Heart right ventricle (tissue), 16 donors: ENCODE measurements at places on chromosomes 13 and 19. TPM values are rescaled to one million over a fixed set of nuclear protein-coding genes. Genes with fewer than 3 reads are reported as not detected.

DNA sequence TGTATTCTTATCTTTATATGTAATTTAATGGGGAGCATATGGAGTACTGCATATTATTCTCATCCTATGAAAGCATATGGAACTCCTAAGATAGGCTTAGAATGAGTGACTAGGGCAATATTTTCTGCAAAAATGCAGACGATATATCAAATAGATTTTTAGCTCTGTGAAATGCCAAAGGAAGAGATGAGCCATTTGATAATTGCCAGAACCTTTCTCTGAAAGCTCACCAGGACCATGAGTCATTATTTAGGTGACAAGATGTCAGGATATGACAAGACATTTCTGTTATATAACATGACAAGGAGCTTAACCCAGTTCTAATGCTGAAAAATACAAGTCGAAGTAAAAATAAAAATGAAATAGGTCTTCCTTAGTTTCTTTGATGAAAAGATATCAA lies 145.0 kb downstream of the SLITRK6 start:
- no peak for DNase-seq

DNA sequence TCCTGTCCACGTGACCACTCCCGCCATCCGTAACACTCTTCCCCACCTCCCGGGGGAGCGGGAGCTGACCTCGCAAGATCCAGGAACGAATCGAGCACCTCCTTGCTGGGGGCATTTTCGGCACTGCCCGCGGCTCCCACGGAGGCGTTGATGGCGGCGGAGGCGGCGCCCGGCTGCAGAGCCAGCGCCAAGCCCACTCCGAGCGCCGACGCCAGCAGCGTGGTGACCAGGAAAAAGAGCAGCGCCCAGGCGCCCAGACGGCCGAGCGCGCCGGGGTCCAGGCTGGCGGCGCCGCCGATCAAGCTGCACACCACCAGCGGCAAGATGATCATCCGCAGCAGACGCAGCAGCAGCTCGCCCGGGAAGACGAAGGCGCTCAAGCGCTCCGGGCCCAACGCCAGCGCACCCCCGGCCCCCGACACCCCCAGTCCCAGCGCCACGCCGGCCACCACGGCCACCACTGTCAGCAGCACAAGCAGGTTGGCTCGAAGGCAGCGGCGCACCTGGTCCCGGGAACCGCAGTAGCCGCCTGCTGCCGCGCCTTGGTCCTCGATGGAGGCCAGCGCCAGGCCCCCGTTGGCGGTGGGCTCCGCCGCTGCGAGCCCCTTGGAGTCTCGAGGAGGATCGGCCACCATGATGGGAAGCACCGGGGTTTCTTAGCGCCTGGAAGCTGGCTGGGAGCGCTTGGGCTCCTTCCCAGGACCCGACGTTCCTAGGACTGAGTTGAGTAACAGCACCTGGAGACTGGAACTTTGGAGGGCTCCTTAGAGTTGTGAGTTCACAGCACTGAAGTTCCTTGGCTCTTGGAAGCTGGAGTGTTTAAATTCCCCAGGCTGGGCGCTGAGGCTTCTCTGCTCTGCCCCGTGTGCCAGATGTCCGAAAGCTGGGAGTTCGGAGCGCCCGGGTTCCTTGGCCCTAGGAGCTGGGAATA lies 798 bp downstream of the SLC1A5 start:
- DNase-seq = peak; percentile 44

DNA sequence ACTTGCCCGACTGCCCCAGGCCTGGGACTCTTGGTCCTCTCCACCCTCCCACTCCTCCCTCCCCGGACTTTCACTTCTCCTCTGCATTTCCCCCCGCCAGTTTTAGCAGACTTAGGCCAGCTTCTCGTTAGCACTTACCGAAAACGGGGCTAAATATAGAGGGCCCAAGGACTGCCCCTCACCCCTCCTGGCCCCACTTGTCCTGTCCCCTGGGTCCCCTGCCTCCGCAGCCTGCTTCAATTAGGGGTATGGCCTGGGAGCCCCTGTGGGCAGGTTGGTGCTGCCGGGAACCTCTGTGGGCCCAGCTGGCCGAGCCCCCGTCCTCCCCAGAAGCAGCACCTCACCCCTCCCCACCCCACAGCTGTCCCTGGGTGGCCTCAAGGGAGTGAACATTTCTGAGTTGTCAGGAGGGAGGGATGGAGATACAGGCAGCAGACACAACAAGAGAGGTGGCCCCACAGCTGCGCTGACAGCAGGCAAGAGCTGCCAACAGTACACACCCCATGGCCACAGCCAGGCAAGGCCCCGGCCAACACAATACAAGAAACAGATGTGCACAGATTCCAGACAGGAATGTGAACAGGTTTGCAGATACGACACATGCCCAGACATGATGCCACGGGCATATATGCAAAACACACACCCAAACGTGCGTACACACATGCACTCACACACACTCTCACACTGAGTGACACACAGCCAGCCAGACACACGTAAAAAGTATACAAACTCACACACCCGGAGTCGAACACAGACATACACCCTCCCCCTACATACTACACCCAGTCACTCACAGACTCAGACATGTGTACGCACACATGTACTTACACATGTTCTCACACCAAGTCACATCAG lies 2.6 kb downstream of the POU2F2 start:
- DNase-seq = peak; percentile 34

MICOS13 gene
- polyA plus RNA-seq = 658 TPM

DNA sequence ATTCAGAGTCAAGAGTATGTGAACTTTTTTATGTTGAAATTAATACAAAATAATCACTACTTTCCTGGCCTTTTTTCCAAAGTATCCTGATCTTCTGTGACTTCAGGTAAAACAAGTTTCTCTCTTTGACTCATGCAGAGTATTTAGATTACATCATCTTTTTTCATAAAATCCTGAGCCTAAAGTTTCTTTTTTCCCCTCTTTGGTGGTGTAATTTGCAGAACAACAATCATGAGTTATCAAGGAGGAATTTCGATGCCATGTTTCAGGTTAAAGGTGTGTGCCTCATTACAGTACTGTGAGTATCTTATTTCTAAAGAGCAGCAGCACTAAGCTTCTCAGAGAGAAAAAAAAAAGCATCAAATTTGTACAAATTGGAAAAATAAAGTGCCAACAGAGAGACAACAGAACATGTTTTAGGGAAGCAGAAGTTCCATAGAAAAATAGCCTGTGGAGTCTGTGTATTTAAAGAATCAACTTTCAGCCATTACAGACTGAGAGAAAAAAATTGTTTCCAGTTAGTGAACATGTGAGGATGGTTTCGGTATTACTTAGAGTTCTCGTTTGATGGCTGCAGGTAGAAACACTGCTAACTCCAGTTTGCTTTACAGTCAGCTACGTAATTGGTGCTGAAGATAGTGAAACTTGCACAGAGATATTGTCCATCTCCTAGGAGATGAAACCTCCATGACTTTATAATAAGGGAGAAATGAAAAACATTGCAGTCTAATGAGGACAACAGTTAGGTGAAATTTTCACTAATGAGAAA lies 78.1 kb upstream of the PCDH9 start:
- no peak for DNase-seq

- no peak for DNase-seq
Measured at GRCh38 chr13:30850204-30850866, 55.7 kb upstream of the MEDAG start.

DNA sequence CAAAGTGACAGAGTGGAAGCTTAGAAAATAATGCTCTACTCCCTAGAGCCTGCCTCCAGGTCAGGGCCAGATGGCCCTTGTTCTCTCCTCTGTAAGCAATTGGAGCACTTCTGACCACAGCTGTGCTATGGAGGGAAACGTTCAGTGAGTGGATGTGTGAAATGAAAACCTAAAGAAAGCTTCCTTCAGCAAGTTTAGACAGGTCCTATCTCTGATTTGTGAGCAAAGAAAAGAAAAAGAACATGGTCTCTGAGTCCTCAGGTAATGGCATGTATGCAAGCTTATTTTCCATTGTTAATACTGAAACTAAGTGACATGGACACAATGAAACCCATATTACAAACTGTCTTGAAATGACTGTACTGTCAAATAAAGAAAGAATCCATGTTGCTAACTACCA lies 1486.8 kb downstream of the EFNB2 start:
- DNase-seq = no peak

- DNase-seq = no peak
Measured at GRCh38 chr13:41049480-41050440, 11.5 kb upstream of the WBP4 start.

DNA sequence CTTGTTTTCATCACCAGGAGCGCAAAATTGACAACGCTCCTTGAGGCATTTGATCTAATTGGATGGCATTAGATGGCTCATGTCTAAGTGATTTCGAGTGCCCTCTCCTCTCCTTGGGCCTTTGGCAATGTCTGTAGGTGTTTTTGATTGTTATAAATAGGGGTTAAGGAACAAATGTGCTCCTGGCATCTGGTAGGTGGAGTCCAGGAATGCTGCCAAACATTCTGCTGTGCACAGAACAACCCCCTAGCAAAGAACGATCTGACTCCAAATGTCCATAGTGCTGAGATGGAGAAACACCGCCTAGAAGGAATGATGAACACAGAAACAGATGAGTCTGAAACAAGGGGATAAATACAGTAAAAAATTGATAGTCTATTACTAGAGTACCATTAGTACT lies 68.0 kb upstream of the C1QTNF9B start:
- no peak for DNase-seq

DNA sequence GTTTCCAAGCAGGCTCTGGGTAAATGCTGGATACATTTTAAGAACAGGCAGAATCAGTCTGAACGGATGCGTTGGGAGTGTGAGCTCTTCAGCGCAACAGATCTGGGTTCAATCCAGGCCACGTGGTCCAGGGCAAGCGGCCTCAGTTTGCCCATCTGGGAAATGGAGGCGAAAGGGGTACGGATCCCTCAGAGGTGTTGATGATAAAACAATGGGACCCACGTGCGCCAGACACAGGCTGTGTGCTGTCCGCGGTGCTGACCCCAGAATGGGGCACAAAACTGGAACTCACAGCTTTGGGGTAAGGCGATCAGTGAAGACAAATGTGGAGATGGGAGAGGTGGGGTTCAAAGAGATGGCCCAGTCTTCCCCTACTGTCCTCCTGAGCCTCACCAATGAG lies 13.1 kb upstream of the PDE4C start:
- DNase-seq = no peak

DNA sequence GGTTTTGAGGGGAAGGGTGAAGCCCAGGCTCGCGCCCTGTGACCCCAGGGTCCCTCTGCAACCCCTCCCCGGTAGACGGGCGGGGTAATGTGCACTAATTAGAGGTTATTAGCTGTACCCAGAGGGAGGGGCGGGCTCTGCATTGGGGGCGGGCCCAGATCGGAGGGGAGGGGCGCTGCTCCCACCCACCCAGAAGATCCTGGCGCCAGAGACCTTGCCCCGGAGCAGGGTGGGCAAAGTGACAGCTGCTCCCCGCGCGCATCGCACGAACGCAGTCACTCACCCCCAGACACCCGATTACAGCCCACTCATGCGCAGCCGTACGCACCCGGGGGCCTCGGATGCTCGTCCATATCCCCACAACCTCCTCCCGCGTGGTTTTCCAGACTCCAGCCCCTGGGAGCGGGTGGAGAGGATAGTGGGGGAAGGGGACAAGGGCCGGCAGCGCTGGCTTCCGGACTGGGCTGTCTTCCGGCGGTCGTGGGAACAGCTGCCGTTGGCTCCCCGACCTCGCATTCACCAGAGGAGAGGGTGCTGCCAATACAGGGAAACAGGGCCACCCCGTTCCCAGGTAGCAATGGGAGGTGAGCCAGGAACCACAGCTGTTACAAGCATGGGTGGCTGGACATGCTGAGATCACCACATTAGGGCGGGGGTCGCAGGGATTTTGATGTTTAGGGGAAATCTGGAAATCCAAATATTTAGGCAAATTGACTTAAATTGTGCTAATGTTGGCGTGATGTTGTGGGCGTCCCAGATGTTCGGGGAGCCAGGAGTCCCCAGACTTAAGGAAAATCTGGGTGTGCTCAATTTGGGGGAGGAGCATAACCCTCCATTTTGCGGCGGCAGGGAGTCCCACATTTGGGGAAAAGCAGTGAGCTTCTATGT lies 2.9 kb upstream of the HOOK2 start:
- peak; percentile 78 for DNase-seq

ARHGAP33 gene
- polyA plus RNA-seq = 10.1 TPM

DNA sequence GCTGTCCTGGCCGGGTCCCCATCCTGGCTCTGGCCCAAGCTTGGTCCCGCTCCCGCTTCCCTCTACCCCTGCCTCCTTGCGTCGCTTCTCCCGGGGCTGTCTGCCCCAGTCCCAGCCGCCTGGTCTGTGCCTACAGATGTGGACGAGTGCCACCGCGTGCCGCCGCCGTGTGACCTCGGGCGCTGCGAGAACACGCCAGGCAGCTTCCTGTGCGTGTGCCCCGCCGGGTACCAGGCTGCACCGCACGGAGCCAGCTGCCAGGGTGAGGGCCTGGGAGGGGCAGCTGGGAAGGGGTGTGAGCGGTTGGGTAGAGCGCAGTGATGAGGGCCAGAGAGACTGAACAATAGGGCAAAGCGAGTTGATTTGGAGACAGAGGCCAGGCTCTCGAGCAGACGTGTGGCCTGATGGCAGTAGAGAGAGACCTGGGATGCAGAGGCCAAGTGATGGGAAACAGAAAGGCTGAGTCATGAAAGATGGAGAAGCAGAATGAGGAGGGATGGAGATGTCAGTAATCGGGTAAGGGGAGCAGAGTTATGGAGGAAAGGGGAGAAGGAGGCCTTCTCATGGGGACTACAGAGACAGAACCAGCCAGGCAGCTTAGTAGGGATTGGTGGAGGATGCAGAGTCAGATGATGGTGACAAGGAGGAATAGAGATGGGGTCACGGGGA lies 9.4 kb downstream of the LTBP4 start:
- DNase-seq = peak; percentile 75

DNA sequence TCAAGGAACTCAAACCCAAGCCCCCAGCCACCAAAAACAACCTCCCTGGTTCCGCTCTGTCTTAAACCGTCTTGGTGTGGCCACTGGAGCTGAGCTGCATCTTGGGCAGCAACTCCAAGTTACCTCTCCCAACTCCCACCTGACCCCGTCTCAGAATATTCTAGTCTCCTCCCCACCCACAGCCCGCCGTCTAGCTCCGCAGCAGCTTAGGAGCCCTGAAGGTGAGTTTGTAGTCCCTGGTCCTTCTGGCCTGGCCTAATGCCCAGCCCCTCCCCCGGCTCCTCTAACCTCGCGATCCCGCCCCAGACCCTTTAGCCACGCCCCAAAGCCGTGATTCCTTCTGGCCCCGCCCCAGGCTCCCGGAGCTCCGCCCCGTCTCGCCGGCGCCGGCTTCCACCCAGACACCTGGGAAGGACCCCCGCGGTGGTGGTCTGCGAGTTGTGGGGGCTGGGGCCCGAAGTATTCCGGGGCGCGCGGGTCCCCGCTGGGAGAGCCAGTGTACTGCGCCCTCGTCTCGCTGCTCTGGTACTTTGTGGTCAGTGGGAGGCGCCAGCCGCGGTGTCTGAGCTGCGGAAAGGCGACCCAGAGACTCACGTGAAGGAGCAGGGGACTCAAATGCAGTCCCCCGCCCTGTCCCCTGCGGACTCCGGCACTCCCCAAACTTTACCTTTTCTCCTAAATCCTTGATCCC lies 2.5 kb upstream of the LHB start:
- DNase-seq = peak; percentile 69
